ENCODE measurements at places on chromosomes 16 and 17. TPM values are rescaled to one million over a fixed set of nuclear protein-coding genes. Genes with fewer than 3 reads are reported as not detected.

Gene AATK
- 10.5 TPM for total RNA-seq

Gene PYY
- not detected for total RNA-seq

Gene HOXB6
- total RNA-seq, result 18.0 TPM

Gene MT3
- total RNA-seq, result not detected

Gene ARHGDIG
- not detected for total RNA-seq

Gene TP53I13
- total RNA-seq, result 48.7 TPM

- DNase-seq, result no peak
Observed at GRCh38 chr16:70579248-70579647, 55.6 kb downstream of the SF3B3 start.

- DNase-seq, result no peak
Observed at GRCh38 chr16:81457326-81458133, 12.9 kb downstream of the CMIP start.

- no peak for DNase-seq
Observed at GRCh38 chr17:20173091-20173490, 163.9 kb downstream of the SPECC1 start.

- DNase-seq, result no peak
Observed at GRCh38 chr16:58651965-58652348, 22.3 kb upstream of the CNOT1 start.

DNA sequence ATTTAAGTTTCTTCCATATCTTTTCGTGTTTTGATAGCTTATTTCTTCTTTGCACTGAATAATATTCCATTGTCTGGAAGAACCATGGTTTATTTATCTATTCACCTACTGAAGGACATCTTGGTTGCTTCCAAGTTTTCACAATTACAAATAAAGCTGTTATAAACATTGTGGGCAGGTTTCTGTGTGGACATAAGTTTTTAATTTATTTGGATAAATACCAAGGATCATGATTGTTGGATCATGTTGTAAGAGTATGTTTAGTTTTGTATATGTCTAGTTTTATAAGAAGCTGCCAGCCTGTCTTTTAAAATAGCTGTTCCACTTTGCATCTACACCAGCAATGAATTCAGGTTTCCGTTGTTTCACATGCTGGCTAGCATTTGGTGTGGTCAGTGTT lies 339.4 kb downstream of the CDH11 start:
- no peak for DNase-seq

GRCh38 chr17:2723505-2723996 lies 12.0 kb upstream of the CLUH start:
- DNase-seq, result peak; percentile 60

DNA sequence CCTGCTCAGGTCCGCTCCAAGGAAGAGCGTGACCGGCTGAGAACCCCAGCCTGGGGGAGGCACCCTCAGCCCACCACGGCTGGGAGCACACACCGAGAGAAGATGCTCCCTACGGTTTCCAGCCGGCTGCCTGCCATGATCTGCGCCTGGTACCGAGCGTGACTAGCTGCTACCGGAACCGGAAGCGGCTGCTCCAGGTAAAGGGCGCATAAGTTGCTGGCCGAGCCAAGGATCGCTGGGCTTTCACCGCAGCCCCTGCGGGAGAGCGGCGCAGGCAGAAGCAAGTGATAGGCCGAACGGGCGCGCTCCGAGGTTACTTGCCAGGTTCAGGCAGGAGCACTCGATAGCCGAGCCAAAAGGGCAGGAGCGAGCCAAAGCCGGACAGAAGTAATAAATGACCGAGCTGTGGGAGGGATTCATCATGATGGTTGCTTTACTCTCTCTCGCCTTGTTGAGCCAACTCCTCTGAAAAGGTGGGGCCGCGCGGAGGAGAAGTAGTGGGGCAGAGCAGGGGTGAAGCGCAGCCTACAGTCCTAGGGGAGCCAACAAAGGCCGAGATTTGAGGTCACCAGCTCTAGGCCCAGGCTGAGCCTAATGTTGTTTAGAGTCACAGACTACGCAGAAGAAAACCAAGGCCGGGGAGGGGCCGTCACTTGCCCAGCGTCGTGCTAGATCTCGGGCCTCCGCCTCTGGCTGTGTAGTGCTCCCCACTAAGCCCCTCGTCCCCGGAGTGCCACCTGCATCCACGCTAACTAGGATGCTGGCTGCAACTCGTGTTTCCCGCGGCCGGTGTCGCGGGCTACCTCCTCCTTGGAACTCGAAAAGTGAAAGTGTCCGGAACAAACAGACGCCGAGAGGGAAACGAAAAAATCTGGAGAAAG lies at the start of gene MRPS23:
Gene MRPS23, minus strand, starts transcription at position 171 of the 881 bp plus-strand sequence. Its CDS starts 34 bp downstream, at position 137.
- peak; percentile 98 for DNase-seq

DNA sequence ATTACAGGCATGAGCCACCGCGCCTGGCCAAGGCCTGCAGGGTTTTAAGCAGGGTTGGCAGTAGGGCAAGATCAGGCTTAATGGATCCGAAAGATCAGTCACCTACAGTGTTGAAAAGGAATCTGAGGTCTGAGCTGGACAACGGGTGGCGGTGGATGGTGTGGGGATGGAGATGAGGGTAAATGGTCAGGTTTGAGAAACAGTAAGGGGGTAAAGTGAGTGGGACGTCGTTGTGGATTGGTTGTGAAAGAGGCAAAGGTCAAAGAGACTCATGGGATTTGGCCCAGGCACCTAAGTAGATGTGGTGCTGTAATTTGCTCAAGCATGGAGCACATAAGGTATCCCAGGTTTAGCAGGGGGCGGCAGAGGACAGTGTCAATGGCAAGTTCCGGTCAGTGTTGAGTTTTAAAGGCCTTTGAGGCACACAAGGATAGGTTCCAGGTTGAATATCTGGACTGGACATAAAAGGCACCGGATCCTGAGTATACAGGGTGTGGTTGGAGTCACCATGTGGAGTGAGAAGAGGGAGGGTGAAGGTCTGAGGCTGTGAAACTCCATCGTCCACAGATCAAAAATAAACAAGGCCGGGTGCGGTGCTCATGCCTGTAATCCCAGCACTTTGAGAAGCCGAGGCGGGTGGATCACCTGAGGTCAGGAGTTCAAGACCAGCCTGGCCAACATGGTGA lies 1.1 kb upstream of the SLC16A5 start:
- peak; percentile 74 for DNase-seq

- DNase-seq, result no peak
Observed at GRCh38 chr17:29640981-29641642, 18.4 kb upstream of the CORO6 start.
